SJCRH30 (cell line): ENCODE measurements at places on chromosomes 11 and 22. TPM values are rescaled to one million over a fixed set of nuclear protein-coding genes. Genes with fewer than 3 reads are reported as not detected.

GRCh38 chr11:72683782-72684200, 9.6 kb upstream of the PDE2A start:
- peaks cover 11% of the 10 kb centered on the region for H3K4me1 ChIP-seq
- peak; percentile 54 for DNase-seq
- H3K27ac ChIP-seq = no peak overlapping the region
- no peaks in the 10 kb centered on the region for H3K27me3 ChIP-seq
- H3K36me3 ChIP-seq = no peaks in the 10 kb centered on the region

- H3K27me3 ChIP-seq = no peaks in the 10 kb centered on the region
- peaks cover 8% of the 10 kb centered on the region; the same call in 1 of the 2 replicates for H3K4me1 ChIP-seq
- H3K27ac ChIP-seq = no peak overlapping the region
- no peaks in the 10 kb centered on the region; the same call in 1 of the 2 replicates for H3K36me3 ChIP-seq
- no peak overlapping the region for H3K4me3 ChIP-seq
Observed at GRCh38 chr11:12721816-12722604, 47.8 kb downstream of the TEAD1 start.

DNA sequence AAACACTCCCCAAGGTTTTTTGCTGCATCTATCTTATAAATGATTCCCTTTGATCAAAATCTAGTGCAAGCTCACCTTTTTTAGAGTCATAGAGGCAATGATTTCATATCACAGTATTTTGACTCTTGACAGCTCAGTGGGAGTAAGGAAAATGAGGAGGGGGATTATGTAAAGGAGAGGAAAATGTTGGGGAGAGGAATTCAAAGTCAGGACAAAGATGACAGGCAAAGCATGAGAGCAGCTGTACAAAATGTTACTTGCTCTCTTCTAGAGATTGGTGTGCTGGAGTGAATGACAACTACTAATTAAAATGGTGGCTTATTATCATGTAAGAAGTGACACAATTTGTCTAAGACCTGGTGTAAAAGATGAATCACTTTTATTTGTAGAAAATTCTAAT, 644.6 kb upstream of the CHORDC1 start:
- no peak for DNase-seq
- H3K27ac ChIP-seq = no peak overlapping the region
- no peaks in the 10 kb centered on the region for H3K36me3 ChIP-seq
- no peak overlapping the region for H3K4me3 ChIP-seq
- H3K27me3 ChIP-seq = no peaks in the 10 kb centered on the region

GRCh38 chr11:121659811-121660210, 207.0 kb upstream of the SORL1-AS1 start:
- H3K27me3 ChIP-seq = no peaks in the 10 kb centered on the region
- no peak overlapping the region for H3K4me3 ChIP-seq
- no peak for DNase-seq
- H3K4me1 ChIP-seq = peaks cover 4% of the 10 kb centered on the region; the same call in 1 of the 2 replicates

DNA sequence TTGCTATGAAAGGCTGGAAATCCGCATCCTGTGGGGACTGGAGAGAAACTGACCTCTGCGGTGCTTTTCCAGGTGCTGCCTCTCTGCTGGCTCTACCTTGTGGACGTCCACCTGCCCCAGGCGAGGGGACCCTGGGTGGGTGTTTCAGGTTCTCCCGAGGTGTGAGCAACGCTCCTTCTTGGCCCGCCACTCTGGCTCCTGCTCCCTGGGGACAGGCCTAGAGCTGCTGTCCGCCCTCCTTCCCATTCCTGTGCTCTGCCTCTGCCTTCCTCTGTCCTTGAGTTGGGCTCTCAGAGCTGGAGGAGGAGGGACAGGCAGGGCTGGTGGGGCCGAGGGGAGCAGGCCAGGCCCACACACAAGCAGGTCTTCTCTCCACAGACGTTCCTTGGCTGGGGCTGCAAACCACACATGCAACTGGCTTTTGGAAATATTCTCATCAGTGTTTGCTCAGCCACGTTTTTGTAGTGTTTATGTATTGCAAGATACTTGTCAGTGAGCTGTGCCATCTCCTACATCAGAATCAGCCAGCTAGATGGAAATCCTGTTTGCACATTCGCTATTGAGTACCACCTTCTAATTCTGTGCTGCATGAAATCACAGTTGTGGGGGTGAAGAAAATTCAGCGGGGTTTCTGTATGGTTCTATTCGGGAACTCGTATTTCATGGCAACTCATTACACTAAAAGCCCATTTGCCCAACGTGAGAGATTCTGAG, 1115.0 kb downstream of the BRD1 start:
- DNase-seq = no peak
- H3K4me1 ChIP-seq = no peaks in the 10 kb centered on the region
- H3K36me3 ChIP-seq = no peaks in the 10 kb centered on the region
- H3K27ac ChIP-seq = no peak overlapping the region
- H3K4me3 ChIP-seq = no peak overlapping the region
- H3K27me3 ChIP-seq = no peaks in the 10 kb centered on the region; the same call in 1 of the 2 replicates

GRCh38 chr11:86699040-86699791, 26.8 kb upstream of the ME3 start:
- no peaks in the 10 kb centered on the region for H3K36me3 ChIP-seq
- H3K27me3 ChIP-seq = no peaks in the 10 kb centered on the region
- H3K4me1 ChIP-seq = peaks cover 18% of the 10 kb centered on the region
- H3K27ac ChIP-seq = no peak overlapping the region
- H3K4me3 ChIP-seq = no peak overlapping the region

Gene DDX25
- 0.18 TPM in 1 of 2 replicates, not detected in the other for total RNA-seq
